ENCODE measurements at places on chromosomes 7 and 10.

DNA sequence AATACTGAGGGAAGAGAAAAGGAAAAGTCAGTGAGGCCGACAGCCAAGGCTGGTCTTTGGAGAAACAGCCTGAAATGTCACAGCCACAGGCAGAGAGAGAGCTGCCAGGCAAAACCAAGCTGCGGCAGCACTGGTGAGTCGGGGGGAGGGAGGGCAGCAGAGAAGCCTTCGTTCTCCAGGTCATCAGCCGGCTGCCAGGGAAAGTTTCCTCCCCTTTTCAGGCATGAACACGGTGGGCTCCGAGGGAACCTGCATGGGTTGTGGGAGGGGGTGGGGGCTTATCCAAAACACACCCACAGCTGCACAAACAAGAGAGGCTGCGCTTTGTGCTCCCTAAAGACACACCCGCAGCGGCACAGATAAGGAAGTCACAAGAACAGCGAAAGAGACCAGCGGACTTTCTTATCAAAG is 62.3 kb upstream of the NKX6-2 start:
- no peak for DNase-seq

DNA sequence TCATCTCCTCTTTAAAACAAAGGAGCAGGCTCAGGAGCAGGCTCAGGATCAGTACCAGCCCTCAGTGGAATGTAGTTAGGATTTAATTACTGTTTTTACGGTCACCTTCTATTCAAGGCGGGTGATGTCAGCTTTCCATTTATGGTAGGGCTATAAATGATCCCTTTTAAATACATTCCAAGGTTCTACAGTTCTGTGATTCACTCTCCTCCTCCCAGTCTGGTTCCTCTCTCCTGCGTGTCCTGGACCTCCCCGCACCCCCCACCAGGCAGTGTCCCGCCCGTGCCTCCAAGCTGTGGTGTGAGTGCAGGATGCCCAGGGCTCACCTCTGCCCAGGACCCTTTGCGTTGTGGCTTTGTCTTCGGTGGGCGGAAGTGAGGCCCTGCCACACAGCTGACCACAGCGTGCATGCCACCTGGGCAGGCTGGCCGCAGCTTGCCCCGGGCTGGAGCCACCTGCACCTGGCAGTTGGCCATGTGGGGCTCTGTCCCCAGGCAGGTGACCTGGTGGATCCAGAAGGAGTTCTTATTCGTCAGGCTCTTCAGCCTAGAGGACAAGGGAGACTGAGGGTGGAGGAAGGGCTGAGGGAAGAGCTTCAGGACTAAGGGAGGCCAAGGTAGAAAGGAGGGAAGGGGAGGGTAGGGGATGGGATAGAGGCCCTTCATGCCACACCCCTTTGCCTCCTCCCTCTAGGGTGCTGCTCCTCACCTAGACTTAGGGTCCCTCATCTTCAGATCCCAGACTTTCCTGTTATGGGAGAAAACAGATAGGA is 9.1 kb downstream of the LOXL4 start:
- DNase-seq: no peak

DNA sequence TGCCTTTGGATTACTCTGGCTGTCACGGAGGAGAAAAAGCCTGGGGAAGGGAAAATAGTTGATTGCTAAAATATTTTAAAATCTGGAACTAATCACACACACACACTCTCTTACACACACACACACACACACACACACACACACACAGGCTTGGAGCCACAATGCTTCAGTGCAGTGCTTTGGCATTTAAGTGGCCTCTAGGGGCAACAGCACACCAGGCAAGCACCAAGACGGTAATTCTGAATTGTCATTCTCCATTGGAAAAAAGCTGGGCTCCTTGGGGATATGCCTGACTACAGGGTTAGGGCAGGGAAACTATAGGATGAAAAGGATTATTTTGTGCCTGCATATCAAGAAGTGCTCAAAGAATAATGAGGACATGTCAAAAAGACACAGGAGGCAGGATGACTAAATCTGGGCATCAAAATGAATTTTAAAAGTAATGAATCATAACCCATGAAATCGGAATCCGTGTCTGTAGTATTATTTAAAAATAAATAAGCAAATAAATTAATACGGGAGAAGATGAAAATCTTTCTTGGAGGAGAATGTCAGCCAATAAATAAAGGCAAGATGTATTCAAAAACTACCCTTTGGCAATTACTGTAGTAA is 30.4 kb upstream of the DDC start:
- DNase-seq: no peak

- DNase-seq: no peak
Observed at GRCh38 chr10:125694883-125695282, 11.9 kb upstream of the TEX36 start.

GRCh38 chr7:148918058-148918596 is 34.0 kb upstream of the EZH2 start:
- no peak for DNase-seq

DNA sequence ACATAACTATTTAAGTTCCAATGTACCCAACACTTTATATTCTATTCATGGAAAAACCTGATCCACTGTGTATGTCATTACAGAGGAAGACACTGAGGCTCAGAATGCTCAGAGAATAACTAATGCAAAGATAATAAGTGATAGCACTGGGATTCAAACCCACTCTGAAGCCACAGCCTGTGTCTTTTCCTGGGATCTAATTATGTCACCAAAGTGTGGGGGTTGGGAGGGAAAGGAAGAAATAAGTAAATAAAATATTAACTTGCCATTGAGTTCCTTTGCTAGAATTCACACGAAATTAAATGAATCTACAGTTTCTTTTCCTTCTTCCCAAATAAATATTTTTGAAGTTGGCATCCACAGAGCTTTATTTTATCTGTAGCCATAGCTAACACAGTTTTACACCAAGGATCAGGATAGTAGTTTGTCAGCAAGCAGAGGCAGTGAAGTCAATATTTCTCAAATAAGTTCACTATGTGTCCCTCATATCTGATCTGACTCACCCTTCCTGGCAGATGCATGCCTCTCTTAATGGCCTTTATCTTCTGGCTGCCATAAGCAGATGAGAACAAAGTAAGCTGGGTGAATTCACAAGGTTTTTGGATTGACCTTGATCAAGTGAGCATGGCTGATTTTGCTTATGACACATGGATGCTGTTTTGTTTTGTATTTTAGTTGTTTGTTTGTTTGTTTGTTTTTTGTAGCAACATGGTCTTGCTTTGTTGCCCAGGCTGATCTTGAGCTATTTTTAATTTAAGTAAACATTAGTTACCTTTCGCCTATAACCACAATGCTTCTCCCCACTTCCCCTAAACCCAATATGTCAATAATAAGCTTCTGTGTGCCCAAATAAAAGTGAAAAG is 6.3 kb downstream of the RAPGEF5 start:
- no peak for DNase-seq

DNA sequence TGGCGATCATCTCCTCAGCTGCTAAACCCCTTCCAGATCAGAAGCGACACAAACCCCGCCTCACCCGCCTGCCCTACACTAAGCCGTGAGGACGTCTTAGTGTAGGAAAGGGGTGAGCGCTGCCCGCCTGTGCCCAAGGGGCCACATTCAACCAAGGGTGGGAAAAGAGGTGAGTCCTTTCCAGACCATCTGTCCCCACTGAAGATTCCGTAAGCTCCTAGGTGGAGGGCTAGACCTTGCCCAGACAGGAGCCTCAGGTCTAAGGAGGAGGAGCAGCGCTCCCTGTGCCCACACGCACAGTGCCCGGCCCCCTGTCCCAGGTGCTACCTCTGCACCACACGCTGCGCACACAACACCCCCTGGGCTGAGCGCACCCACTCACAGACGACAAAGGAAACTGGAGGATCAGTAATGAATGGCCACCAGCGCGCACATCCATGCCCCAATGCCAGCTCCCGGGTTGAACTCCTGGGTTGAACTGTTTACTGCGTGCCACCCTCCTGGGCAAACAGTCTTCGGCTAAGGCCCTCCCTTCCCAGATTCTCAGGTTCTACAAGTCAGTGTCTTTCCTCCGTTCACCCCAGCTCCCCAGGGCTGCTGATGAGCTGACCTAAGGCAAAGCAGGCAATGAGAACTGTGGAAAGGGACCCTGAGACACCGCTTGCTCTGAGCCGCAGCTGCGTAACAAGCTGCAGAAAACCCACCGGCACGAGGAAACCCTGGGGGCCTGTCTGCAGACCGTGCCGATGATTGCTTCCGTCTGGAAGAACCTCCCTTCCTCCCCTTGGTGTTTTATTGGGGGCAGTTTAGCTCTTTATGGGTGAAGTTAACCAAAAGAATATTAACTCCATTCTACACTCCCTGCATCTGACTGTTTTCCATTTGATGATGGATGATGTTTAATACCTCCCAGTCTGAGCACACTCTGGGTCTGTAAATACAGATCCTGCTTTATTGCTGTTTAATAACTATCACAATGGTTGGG is 185.9 kb downstream of the MAD1L1 start:
- DNase-seq: no peak

DNA sequence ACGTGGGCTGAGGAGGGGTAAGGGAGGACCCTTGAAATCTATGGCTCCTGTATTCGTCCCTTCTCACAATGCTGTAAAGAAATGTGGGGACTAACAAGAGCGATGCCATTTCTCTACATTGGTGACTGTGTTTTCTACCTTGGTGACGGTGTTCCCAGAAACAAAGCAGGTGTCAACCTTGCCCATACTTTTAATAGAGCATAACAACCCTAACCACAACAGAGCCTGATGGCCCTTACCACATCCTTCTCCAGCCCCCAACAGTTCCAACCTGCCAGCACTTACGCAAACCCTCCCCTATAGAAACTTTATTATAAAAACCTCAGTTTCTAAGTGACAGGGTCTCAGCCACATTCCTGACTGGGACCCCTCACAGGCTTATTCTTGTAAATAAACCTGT is 28.2 kb upstream of the ADCYAP1R1 start:
- DNase-seq: no peak

GRCh38 chr7:25940086-25940906 is 211.7 kb upstream of the NFE2L3 start:
- DNase-seq: no peak

DNA sequence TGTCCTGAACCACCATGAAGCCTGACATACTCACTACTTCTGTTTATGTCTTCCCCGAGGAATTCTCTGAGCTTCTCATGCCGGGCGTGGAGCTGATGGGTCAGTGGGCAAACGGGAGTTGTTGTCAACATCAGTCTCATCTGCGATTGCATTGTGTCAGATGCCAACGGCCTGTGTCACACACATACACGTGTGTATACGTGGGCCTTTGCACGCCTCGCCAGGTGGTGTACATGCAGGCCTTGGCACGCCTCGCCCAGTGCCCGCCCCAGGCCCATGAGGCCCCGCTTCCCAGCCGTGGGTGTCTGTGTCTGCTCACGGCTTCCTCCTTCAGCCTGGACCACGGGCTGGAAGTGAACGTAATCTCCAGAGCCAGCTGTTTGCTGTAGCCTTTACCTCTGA is 7.5 kb upstream of the CSGALNACT2 start:
- no peak for DNase-seq

- no peak for DNase-seq
Observed at GRCh38 chr7:152587366-152587765, 88.6 kb downstream of the XRCC2 start.

All from activated CD8-positive, alpha-beta memory T cell treated with anti-CD3 and anti-CD28 coated beads for 1 hour (primary cell).